Activated T-helper 2 cell treated with anti-CD3 and anti-CD28 coated beads, Interferon-gamma antibody, Interleukin-2, Interleukin-4, amounts not matched to agents 10 μg/mL and 5 μg/mL and 100 μg/mL, durations not matched to agents 14 hours and 24 hours and 36 hours (primary cell): ENCODE measurements at places on chromosomes 2 and 18.

- DNase-seq, result no peak
These were observed 43.7 kb downstream of the MMADHC start for GRCh38 chr2:149543845-149544244.

DNA sequence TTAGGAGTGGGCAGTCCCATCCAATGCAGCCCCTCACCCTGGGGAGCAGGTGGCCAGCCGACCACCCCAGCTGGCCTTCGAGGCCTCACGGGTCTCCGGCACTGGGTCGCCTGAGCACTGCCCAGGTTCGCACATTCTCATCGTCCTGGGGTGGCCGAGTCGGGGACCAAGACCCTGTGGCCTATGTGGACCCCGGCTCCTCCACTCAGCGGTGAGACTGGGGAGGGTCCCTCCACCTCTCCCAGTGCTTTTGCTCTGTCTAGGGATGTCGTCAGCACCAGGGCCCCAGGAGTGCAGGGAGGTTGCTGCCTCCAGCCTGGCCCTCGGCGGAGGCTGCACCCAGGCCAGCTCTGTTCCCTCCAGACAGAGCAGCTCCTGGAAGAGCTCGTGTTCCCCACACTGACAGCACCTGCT lies 89.6 kb downstream of the TPO start:
- DNase-seq, result no peak

DNA sequence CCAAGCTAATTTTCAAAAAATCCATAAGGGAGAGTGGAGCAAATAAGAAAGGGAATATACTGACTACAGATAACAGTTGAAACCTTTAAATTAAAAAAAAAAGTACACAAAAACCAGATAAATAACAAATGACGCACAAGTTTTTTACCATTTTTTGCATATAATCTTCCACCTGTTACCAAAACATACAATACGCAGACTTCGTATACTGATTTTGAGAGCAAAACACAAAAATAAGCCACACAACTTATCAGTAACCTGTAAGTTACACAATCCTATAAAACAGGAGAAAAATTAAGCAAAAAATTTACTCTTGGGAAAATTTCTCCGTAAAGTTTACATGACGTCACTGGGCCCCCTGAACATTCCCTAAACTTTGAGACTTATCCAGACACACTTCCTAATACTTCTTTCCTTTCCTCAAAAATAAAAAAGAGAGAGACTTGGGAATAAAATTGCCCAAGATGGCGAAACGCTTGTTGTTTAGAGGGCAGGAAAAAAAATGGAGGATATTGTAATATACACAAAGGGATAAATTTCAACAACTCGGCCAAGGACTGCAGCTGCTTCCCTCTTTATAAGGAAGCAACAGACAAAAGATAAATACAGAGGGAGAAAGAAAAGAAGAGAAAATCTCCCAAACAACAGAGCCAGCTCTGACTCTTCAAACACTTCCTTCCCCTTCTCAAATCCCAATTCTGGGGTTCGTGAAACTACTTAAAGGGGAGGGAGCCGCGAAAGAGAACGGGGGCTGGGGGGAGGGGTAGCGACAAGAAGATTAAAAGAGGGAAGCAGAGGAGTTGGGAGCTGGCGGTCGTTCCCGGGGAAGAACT lies 1.6 kb downstream of the BAZ2B start:
- DNase-seq, result no peak

- no peak for DNase-seq
These were observed 142.0 kb downstream of the PTGR3 start for GRCh38 chr18:75066936-75067335.

- no peak for DNase-seq
These were observed 15.1 kb downstream of the IL1R2 start for GRCh38 chr2:102006886-102007278.

- DNase-seq, result no peak
These were observed 67.2 kb downstream of the MBP start for GRCh38 chr18:77065221-77065981.

- no peak for DNase-seq
These were observed 26.0 kb upstream of the PCBP1 start for GRCh38 chr2:70061317-70061716.

DNA sequence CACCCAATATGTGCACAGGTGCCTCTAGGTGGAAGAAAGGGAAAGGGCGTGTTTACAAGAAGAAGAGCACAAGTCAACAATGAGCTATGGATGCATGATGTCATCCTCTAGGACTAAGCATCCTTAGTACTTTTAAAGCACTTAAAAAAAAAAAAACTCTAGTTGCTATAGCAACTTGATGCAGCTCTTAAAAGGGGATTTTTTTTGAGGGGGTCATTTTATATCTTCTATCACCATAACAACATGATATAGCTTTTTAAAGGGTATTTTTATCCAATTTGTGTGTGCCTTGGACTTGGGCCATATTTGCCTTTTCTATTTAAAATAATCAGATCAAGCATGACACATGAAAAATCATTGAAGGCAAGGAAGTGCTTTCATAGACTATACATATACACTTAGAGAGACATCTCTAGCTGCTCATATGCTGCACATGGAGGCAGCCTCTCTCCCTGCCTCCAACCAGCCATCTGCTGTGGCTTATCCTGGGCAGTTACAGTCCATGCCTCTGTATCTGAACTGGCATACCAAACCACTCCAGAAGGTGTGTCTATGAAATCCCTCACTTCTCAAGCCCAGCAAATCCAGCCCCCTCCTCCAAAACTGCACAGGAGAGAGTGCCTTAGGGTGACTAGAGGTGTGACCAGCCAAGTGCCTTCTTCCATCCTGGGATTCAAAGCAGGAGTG lies 165.4 kb downstream of the MSH2 start:
- no peak for DNase-seq

GRCh38 chr2:160679686-160680085 lies 186.1 kb upstream of the RBMS1 start:
- DNase-seq, result no peak

DNA sequence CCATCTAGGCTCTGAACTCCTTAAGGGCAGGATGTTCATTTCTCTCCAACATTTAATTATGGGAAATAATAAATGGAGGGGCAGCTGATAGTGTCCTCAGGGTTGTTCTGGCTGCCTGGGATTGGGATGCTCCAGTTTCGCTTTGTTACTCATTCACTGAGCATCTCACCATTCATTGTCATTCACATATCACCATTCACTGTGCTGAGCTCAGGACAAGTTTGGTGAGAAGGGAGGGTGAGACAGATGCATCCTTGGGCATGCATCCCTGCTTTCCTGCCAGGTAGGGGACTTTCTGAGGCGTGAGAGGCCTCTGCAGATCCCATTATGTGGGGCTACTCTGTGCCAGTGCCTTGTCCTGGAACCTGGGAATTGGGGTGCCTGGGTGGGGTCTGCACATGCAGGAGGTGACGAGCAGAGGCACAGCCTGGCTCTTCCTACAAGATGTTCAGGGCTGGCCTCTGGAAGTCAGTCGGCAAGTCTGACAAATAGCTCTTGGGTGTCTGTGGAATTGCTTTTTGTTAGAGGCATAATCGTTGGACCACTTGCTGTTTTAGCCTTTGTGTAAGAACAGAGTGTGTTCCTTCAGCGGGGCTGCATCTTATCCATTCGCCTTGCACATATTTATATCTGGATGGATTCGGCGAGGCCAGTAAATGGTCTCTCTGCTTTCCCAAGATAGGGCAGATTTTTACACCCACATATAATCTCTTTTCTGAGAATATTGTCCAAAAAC lies 323.2 kb upstream of the THSD7B start:
- no peak for DNase-seq

DNA sequence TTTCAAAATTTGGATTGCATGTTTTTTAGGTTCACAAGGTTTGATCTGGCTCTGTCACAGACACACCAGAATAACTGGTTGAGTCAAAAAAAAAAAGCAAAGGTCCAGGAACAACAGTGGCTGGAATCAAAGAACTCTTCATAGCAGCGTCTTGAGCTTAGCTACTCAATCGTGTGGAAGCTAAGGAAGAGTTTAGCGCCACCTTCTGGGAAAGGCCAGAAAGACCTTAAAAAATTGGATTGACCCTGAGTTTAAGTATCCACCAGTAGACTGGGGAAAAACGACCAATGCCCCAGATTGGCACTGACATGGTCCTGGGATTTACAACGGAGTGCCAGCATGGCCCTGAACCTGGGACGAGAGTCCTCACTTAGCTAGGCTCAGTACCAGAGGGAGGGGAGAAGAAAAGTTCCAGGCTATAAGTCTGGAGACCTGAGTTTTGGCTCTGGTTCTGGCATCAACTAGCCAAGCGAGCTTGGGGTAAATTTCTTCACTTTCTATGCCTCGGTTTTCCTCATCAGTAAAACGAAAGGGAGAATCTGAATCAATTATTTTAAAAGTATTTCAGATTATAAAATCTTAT lies 71.1 kb upstream of the TFCP2L1 start:
- no peak for DNase-seq

DNA sequence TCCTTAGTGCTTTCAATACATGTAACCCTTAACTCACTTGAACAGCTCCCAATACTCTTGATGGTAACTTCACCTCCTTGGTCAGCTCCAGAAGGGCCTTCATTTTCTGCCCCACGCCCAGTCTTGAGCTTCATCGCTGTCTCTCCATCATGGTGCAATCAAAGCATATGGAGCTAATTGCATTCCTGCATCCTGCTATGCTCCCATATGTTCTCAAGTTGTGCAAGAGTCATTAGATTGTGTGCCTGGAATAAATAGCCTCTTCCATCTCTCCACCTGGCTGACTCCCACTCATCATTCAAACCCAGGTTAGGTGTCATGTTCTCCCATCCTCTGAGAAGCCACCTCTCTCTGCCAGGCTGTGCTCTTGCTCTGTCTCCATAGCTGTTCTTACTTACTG lies 364.5 kb upstream of the RGPD4 start:
- DNase-seq, result no peak

DNA sequence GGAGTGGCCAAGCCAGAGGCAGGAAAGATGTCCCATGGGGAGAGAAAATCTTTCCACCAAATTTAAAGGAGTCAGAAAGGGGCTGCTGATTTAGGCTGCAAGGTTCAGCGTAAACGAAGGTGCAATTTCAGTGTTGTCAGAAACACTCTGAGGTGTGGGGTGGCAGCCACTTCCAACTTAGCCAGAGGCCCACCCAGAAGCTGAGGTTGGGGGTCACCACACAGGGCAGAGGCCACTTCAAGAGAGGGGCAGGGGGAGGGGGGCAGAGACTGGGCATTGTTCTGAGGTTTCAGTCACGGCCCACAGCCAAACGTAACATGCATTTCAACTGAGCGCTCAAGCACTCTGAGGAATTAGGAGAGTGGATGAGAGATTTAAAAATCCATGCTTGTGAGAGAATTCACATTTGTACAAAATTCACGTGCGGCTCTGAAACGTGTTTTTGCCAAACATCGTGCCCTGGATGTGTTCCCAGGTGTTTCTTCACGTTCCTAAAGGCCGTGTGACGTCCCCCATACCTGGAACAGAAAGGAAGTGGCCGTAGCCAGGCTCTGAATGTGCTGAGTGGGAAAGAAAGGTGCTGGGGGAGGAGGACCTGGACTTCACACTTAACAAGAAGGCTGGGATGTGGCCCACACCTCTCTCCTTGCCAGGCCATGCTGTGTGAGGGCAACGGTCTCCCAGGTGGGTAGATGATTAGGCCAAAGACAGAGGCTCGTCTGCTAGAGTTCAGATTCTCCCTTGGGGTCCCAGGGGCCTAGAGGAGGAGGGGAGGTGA lies 19.5 kb upstream of the BOK start:
- no peak for DNase-seq

- no peak for DNase-seq
These were observed 417.4 kb downstream of the TSN start for GRCh38 chr2:122172812-122173211.

DNA sequence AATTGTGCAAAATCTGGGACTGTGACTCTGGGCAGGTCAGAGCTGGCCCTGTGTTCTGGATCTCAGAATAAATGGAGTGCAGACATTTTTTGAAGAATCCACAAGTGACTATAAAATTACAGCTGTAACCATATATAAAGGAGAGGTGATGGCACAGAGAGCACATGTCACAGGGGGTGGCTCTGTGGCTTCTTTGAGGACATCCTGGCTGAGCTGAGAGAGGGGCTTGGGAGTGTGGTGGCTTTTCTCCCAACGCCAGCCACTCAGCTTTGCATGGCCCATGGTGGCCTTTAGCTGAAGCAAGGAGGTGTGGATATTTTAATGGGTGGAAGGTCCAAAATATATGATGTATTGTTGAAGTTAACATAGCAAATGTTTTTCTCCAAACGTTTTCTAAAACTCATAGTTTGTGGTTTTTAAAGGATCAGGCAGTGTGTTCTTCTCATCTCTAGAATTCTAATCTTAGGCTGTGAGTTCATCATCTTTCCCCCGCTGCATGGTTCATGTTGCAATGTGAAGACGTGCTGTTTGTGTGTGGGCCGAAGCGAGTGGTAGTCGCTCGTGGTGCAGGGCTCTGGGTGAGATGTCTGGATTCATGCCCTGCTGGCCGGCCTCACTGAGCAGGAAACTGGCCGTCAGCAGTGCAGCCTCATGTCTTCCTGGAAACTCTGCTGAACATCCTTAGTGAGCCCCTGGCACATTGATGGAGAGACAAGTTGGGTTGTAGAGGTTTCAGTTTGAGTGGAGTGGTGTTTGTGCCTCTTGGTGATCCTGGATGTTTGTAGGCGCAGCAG lies 109.9 kb downstream of the ZNF236 start:
- DNase-seq, result no peak

DNA sequence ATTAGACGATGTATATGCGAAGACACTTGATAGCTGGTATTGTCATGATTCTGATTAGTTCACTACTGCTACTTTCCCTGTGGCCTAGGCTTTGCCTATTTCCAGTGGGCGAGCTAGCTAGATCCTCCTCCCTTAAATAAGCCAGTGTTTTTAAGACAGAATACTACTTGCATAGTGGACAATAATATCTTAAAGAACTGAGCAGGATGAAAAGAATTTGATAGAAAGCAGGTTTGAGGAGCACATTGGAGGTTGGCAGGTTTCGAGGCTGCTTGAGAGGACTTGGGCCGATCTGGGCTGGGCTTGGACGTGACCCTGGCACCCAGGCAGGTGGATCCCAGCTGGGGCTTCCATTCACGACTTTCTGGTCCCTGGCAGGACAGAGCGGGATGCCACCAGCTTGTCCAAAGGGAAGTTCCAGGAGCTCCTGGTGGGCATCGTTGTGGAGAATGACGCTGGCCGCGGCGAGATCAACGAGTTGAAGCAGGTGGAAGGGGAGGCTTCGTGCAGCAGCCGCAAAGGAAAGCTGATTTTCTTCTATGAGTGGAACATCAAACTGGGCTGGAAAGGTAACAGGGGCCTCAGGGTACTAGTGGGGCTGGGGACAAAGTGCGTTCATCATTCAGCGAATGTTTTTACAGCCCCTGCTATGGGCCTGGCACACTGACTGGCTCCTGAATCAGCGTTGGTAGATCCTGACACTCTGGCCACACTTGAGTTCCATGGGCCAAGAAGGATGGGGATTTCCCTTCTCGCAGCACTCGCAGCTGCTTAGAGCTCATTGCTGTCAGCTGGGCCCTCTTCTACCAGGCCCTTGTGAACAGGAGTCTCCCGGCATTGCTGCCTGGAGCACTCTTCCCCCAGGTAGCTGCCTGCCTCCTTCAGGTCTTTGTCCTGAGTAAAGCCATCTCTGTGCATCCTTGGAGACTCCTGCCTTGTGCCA lies 16.9 kb downstream of the C2orf74 start:
- no peak for DNase-seq

- DNase-seq, result no peak
These were observed 101.8 kb downstream of the AKAIN1 start for GRCh38 chr18:5095239-5095638.
